ENCODE measurements at places on chromosomes 7 and 10.

DNA sequence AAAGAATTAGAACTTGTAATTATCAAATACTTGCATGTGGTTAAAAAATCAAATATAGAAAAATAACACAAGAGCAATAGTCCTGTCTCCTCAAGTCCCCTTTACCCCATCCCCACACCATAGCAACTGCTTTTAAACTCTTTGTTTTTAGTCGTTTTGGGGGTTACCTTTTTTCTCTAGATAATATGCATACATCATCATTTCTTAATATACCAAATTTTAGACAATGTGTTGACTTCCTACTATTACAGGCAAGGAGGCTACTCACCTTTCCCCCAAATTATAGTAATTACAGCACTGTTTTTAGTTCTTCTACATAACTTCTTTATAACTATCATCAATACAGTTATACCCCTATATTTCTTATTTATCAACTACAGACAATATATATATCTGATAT lies 57.3 kb downstream of the SLC18A2 start:
- no peak for DNase-seq

DNA sequence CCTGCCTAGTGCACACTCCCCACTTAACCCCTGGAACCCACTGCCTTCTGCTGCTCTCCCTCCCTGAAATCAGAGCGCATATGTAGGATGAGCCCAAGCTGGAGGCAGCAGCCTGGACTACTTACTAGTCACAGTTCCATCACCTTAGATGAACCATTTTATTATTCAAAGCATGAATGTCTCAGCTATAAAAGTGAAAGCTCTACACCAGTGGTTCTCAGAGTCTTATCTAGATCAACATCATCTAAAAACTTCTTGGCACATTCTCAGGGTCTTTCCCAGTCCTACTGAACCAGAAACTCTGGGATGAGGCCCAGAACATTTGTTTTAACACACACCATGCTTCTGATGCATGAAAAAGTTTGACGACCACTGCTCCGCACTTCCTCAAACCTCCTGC lies 100.3 kb upstream of the ANK3 start:
- no peak for DNase-seq

DNA sequence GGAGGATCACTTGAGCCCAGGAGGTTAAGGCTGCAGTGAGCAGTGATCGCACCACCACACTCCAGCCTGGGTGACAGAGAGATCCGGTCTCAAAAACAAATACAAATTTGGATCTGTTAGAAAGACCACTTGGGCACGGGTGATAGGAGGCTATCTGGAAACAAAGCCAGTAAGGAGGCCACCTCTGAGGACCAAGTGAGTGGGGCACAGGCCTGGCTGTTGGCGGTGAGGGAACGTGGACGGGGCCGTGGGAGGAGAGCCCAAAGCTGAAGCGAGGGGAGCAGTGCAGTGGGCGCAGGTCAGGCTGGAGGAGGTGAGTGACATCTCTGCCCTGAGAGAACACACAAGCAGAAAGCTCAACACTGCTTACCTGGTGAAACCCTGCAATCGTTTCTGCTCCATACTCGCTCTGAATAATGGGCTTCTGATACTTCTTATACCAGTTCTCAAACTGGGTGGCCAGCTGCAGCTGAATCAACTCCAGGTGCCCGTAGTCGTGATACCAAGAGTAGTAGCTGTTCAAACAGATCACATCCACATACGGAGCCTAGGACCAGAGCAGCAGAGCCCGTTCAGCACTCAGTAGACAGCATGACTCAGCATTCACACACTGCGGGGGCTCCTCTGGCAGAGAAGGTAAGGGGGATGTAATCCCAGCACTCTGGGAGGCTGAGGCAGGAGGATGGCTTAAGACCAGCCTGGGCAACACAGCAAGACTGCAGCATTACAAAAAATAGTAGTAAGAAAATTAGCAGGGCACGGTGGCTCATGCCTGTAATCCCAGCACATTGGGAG lies 14.5 kb downstream of the GUSB start:
- DNase-seq, result no peak

DNA sequence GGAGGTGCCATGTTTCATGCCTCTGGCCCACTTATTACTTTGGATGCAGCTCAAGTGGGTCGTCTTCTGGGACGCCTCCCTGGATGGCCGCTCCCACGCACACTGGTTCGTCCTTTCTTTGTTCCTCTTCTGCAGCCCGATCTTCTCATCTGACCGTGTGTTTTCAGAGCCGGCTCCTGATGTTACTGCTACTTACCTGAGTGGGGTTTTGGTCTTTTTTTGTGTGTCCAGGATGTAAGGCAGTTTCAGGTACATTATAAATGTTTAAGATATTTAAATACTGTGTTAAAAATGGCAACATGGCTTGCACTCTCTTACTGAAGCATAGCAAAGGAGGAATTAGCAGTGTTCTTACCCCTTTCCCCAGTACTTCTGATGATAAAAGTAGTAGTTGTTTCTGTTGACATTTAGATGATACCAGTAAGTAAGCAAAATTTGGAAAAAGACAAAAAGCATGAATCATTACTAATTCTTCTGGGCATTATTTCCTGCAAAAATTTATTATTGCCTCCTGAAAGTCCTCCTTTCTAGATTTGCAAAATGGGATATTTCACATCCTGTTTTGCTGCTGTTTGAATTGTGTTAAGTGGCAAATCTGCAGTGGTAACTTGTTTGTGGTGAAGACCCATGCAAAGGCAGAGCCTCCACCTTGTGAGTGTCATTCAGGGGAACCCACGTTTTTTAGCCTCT lies 59.4 kb downstream of the SHH start:
- DNase-seq, result no peak

DNA sequence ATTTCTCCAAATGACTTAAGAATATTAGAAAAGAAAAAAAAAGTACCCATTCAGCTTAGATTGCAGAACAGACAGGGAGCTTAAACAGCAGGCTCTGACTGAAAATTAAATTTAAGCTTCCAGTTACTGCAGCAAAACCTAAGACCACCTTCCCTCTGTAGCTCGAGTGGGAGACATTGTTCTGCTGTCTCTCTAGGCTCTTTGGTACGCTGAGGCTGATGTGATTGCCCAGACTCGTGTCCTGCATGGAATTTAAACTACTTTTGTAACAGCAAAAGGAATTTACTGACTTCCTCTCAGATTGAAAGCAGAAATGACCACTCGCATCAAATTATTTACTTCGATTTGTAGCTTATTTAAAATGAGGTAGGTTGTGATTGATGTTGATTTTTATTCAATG lies 124.6 kb downstream of the LRRTM3 start:
- DNase-seq, result no peak

DNA sequence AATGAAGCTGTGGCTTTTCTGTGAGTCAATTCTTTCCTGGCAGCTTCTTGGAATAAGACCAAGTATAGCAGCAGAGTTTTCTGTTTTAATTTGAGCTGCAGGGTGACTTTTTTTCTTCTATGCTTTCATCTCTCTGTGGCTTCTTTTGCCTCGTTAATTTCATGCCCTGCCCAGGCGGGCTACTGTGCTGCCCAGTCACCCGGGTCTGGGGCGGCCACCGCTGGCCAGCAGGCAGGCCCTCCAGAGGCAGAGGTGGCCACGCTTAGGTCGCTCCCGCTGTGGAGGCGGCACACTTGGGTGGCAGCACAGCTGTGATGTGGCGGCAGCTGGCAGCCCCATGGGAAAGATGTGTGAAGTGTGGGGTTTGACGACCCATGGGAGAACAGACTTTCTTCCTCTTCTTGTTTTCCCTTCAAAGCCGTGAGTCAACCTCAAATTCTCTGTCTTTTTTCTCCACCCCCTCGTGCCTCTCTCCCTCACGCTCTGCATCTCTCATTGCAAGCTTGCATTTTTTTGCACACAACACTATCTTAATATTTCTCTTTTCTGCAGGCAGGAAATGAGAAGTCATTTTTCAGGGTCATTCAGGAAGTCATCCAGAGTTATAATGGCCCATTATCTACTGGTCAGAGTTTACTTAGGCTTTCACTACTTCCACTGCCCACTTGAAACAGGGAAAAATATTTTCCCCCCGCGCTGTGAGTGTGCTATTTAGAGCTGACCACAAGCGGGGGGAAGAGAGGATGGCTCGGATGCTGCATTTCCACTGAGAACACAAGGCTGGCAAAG lies 67.8 kb downstream of the EGFR start:
- DNase-seq, result no peak

DNA sequence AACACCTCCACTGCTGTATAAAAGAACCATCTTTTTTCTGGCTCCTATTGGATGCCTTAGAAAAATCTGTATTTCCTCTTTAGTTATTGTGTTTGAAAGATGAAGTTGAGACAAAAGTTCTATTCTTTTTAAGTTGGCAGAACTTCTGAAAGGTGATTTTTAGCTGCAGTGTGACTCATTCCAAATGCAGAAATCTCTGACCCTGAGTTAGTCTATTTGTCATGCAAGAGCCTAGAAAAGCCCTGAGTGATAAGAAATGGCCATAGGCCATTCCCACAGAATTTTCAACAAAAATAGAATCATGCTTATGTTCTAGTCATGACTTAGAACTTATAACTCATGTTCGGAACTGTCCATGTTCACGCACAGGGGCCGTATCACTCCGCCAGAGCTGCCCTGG lies 89.1 kb downstream of the EGFR start:
- DNase-seq, result no peak

GRCh38 chr7:146647445-146647844 lies 530.8 kb downstream of the CNTNAP2 start:
- DNase-seq, result no peak

- DNase-seq, result no peak
Measured at GRCh38 chr7:39338716-39339115, 227.5 kb upstream of the YAE1 start.

DNA sequence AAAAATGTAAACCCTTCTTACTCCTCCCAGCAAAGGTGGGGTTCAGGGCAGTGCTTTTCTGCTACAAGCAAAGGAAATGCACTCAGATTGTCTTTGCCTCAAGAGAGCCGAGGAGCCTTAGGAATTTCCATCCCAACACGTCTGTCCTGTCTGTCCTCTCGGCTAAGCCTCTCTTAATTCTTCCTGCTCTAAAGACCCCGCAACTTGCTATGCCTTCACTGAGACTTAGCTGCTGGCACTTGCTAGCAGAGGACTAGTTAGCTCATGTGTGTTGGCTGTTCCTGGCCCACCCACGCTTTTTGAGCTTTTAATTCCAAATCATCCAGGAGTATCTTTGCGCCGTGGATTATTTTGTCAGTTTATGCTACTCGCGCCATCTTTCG lies 481 bp upstream of the NPM3 start:
- DNase-seq, result peak; percentile 42

DNA sequence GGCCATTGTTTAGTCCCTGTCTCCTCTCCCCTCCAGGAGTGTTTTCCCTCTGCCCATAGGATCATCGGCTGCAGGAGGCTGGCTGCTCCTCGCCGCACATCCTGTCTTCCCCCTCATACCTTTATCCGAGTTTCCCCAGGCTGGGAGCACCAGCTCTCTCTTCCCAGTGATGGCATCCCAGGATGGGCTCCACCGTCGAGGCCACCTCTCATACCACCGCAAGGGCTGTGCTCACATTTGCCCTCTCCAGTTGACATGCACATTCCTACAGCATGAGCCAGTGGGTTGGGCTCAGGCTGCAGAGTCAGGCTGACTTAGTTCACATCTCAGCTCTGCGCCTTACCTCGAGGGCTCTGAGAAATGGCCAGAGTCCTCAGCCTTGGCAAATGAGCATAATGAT lies 12.1 kb downstream of the HKDC1 start:
- no peak for DNase-seq

DNA sequence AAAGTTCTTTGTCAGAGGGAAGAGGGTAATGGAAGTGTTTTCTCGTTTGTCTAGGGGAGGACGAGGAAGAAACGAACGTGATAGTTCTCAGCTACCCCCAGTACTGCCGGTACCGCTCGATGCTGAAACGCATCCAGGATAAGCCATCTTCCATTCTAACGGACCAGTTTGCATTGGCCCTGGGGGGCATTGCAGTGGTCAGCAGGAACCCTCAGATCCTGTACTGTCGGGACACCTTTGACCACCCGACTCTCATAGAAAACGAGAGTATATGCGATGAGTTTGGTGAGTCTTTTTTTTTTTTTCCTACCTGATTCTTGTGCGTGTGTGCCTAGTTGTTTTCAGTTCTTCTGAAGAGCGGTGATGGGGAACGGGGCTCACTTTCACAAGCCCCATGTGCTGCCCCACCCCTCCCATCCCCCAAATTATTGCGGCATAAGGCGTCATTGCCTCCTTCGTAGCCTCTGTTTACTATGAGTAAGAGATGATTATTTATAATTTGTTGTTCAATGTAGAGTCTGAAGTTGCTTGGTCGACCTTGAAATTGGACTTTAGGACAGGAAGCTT lies 98.6 kb downstream of the ARID5B start:
- DNase-seq, result no peak

- no peak for DNase-seq
Measured at GRCh38 chr7:68166525-68166924, 1169.9 kb downstream of the TYW1 start.

DNA sequence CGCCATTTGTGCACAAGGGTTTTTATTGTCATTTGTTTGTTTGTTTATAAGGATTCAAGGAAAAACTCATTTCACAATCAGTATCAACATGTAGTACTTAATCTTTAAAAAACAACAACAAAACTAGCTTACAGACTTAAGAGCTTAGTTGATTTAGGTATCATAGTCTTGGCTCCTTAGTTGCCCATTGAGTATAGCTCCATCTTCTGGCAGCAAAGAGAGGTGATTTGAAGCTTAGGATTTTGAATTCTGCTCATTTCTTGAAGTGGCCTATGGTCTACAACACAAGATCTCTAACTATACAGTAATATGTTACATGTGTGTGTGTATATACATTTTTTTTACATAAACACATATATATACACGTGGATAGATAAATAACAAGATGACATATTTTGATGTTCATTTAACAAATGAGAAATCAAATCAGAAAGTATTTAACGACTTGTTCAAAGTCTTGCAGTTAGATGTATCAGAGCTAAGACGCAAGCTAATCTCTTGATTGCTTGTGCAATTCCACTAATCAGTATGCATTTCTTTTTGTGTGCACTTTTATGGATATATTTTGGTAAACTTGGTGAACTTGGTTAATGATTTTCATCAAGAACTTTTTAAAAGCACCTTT lies 307.3 kb downstream of the CAMK1D start:
- no peak for DNase-seq

DNA sequence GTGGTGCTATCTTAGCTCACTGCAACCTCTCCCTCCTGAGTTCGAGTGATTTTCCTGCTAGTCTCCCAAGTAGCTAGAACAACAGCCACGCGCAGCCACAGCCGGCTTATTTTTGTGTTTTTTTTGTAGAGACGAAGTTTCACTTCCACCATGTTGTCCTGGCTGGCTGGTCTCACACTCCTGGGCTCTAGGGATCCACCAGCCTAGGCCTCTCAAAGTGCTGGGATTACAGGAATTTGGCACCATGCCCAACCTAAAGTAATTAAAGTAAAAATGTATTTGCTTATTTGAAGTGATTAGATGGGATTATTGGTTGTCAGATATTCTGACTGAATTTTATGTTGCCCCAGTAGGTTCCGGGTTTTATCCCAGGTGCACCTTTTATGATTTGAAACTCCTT lies 22.7 kb downstream of the LUC7L2 start:
- DNase-seq, result no peak

GRCh38 chr7:137684316-137684715 lies 162.5 kb downstream of the DGKI start:
- no peak for DNase-seq

GRCh38 chr7:3159039-3159438 lies 115.4 kb upstream of the CARD11 start:
- DNase-seq, result no peak

- no peak for DNase-seq
Measured at GRCh38 chr7:151254851-151255250, 6.4 kb upstream of the SMARCD3 start.

- DNase-seq, result no peak
Measured at GRCh38 chr10:132151951-132152505, 34.7 kb upstream of the DPYSL4 start.

- DNase-seq, result no peak
Measured at GRCh38 chr7:76300166-76300731, 2.2 kb upstream of the HSPB1 start.

GRCh38 chr10:79192677-79193003 lies 123.9 kb downstream of the ZMIZ1 start:
- peak; percentile 77 for DNase-seq
